Epithelial cell of esophagus (primary cell): ENCODE measurements at places on chromosomes 12 and 14.

DNA sequence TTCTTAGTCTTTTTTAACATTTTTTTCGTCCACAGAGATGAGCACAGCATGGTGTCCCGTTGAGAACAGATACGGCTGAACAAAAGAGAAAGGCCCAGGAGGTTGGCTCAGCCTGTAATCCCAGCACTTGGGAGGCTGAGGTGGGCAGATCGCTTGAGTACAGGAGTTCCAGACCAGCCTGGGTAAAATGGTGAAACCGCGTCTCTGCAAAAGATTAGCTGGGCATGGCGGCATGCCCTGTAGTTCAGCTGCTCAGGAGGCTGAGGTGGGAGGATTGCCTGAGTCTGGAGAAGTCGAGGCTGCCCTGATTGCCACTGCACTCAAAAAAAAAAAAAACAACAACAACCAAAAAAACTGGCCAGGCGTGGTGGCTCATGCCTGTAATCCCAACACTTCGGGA is 5.9 kb upstream of the EP400 start:
- no peak for DNase-seq

- no peak for DNase-seq
These were observed 9.2 kb downstream of the KMT2D start for GRCh38 chr12:49051373-49051764.

GRCh38 chr14:67444395-67444794 is 32.4 kb upstream of the PLEK2 start:
- DNase-seq, result peak; percentile 80

- no peak for DNase-seq
These were observed 103.8 kb upstream of the ETV6 start for GRCh38 chr12:11545484-11546330.
